ENCODE measurements at places on chromosomes 13 and 19.

- DNase-seq = no peak
Measured at GRCh38 chr13:85286081-85286480, 513.1 kb downstream of the SLITRK6 start.

GRCh38 chr13:59700281-59700680 lies 463.4 kb downstream of the DIAPH3 start:
- no peak for DNase-seq

DNA sequence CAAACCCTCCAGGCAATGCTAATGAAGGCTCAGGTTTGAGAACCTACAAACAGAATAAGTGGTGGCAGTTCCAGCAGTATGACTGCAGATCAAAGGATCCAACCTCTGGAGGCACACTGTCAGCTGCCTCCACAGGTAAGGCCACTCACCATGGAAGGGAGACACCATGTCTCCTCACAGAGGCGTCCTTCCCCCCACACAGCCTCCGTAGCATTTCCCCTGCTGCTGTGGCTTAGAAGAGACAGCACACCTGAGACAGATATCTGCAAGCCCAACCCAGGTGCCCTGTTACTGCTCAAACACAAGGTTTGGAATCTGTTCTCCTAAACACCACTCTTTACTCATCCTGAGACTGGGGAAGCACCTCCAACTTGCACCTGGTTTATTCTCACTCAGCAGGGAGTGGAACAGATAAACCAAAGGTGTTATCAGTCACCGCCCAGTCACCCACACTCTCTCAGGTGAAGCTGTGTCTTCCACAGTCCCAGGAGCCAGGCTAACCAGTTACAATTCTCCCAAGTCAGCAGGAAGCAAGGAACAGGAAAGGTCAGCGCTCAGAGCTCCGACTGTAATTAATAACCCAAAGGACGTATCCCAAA lies 311.2 kb downstream of the FOXO1 start:
- no peak for DNase-seq

GRCh38 chr13:50015258-50015657 lies at the start of gene KCNRG:
TSS of gene KCNRG (plus strand) at chr13:50015444. CDS start at chr13:50015494, 50 bp downstream.
- no peak for DNase-seq

GRCh38 chr19:10977742-10978092 lies 16.9 kb downstream of the SMARCA4 start:
- DNase-seq = no peak

- no peak for DNase-seq
Measured at GRCh38 chr13:99626461-99627082, 125.3 kb downstream of the TM9SF2 start.

GRCh38 chr19:14081797-14082674 lies 3.5 kb downstream of the C19orf67 start:
- peak; percentile 35 for DNase-seq

DNA sequence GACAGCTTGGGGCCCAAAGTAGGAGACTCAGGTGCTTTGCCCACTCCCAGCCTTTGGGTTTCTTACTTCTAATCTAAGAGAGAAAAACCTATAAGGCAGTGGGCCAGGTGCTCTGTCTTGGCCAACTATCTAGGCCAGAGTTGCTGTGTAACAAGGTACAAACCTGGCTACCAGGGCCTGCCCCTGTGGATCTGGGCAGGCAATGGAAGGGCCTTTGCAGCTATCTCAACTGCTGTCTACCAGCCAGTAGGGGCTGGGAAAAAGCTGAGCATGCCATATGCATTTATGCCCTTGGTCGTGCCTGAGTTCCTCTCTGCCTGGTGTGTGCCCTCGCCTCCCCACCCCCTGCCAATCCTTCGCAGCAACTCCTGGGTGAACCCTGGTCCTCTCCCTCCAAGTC lies 16.7 kb upstream of the SERPINE3 start:
- no peak for DNase-seq

GRCh38 chr13:39684531-39685137 lies 29.2 kb downstream of the COG6 start:
- DNase-seq = no peak

DNA sequence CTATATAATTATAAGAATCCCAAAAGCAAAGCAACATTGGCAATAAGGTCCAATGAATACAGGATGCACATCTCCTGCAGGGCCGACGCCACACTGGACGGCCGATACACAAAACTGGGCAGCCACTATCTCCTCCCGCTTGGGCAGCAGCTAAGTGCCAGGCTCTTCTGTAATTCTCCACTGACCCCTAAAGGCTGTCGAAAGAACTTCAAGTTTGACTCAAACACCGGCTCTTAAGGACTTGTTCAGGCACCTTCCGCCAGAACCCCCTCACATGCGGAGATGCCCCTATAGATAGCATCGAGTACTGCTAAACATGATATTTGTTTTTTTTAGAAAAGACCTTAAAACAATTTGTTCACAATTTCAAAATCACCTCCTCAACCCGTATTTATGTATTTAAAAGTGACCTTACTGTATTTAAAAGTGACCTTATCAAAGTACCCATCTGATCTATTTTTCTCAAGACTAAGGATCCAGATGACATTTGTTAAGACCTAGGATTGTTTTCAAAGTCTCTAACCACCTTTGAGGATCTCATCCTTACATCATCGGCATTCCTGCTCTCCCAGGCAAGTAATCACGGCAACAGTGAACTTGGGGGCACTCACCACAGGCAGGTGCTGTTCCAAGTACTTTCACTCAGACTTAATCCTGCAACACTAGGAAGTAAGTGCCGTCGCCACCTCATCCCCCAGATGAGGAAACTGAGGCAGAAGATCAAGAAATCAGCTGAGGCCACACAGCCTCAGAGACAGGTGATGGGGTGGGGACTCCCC lies 77.8 kb downstream of the TUBGCP3 start:
- no peak for DNase-seq
